ENCODE measurements at places on chromosomes 16 and 17.
A peak's percentile ranks its signal among the peaks of the same experiment; 100 is the strongest.

DNA sequence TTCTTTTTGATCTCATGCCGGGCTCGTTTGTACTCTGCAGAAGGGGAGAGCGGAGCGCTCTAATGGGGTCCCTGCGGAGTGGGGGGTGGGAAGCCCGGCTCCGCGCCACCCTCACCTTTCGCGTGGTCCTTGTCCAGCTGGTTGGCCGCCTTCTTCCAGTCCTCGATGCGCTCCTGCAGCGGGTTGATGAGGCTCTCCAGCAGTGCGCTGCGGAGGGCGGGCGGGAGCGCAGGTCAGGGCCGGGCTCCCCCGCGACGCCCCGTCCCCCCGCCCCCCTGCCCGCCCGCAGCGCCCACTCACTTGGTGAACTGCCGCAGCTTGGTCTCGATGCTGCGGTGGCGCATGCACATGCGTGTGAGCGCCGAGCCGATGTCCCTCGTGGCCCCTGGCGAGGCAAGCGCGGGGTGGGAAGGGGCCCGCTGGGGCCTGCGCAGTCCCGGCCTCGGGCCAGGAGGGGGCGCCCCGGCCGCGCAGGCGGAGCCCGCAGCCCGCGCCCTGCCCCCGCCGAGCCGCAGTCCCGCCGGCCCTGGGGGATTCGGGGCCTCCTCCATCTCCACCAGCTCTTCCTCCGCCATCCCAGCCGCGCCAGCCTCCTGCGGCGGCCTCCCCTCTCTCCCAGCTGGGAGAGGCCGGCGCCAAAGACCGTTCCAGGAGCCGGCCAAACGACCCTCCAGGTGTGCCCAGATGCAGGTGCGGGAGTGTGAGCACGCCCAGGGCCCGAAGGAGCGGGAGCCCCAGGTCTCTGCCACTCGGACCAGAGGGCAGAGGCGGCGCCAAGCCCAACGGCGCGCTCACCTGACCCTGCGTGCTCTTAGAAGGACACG is 6.0 kb downstream of the MTSS2 start:
- peak; percentile 64 for DNase-seq

DNA sequence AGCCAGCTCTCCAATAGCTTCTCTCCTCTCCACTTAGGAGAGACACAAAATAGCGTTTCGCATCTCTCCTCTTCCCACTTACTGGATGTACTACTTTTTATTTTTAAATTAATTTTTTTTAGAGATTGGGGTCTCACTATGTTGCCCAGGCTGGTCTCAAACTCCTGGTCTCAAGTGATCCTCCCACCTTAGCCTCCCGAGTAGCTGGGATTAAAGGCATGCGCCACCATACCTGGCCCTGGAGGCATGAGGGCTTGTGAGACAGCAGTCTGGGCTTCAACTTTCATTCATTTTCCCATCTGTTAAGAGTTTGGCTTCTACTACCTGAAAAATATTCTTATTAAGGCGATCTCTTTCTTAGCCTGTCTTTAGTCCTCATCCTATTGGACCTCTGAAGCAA is 18.3 kb downstream of the SLC7A6OS start:
- DNase-seq, result no peak

- peak; percentile 77 for DNase-seq
Observed at GRCh38 chr17:8109661-8110455, 8.5 kb downstream of the ALOXE3 start.

DNA sequence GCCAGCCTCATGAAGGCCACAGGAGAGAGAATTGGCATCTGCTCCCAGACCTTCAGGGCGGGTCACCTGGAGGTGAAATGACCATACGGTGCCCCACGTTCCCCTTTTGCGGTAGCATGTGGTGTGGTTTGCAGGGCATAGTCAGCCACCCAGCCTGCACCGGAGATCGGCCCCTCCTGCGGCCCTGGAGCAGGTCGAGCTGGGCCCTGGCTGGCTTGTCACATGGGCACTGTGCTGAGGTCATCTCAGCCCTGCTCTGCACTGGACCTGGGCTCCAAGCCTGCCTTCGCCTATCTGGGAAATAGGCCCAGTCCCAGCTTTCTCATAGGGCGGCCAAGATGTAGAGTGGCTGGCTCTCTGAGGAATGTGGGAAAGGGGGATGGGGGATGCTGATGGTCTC is 16.2 kb downstream of the GSE1 start:
- DNase-seq, result no peak

DNA sequence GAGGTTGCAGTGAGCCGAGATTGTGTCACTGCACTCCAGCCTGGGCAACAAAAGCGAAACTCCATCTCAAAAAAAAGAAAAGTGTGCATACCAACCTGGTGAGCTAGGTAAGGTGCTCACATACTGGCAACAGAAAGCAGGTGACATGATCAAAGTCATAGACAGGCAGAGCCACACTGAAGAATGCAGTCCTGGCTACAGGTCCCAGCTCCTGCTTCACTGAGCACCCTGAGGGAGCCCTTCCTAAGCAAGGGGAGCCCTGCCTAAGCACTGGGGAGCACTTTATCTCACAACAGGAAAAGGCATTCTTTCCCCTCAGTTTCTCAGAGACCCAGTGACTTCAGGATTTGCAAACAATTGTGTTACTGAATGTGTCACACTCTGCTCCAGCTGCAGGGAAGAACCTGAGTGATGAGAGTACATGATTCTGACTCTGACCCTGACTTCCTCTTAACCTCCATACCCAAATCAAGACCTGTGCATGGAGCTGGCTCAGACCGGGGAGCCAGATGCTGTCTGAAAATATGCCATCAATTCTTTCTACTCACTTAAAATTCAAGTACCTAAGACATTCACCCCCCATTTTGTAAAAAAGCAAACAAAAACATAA is 40.5 kb downstream of the ANKRD11 start:
- no peak for DNase-seq

GRCh38 chr16:84465154-84465553 is 39.3 kb downstream of the MEAK7 start:
- no peak for DNase-seq

GRCh38 chr17:45287526-45288500 is 25.9 kb upstream of the SPATA32 start:
- no peak for DNase-seq

GRCh38 chr17:32289471-32290070 is 23.9 kb downstream of the RHBDL3 start:
- DNase-seq, result no peak

GRCh38 chr17:64572682-64573154 is 65.9 kb downstream of the CEP95 start:
- no peak for DNase-seq

GRCh38 chr17:49748791-49749190 is 15.1 kb downstream of the FAM117A start:
- no peak for DNase-seq

DNA sequence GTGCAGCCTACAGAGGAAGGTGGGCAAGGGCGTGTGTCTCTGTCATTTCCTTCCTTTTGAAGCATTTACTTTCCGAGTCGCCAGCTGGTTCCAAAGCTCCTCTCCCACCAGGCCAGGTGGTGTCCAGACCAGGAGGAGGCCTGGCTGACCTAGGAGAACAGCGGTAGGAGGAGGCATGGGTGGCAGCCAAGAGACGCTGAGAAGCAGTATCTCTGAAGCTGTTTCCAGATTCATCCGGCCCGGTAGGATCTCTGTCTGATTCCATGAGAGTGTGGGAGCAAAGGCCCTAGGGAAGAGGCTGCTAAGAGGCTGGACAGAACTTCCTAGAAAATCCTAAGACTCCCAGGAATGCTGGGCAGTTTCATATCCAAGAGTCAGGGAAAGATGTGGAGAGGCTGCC is 20.3 kb downstream of the MEOX1 start:
- no peak for DNase-seq
